ENCODE measurements at places on chromosomes 2 and 18.
A peak's percentile ranks its signal among the peaks of the same experiment; 100 is the strongest.

DNA sequence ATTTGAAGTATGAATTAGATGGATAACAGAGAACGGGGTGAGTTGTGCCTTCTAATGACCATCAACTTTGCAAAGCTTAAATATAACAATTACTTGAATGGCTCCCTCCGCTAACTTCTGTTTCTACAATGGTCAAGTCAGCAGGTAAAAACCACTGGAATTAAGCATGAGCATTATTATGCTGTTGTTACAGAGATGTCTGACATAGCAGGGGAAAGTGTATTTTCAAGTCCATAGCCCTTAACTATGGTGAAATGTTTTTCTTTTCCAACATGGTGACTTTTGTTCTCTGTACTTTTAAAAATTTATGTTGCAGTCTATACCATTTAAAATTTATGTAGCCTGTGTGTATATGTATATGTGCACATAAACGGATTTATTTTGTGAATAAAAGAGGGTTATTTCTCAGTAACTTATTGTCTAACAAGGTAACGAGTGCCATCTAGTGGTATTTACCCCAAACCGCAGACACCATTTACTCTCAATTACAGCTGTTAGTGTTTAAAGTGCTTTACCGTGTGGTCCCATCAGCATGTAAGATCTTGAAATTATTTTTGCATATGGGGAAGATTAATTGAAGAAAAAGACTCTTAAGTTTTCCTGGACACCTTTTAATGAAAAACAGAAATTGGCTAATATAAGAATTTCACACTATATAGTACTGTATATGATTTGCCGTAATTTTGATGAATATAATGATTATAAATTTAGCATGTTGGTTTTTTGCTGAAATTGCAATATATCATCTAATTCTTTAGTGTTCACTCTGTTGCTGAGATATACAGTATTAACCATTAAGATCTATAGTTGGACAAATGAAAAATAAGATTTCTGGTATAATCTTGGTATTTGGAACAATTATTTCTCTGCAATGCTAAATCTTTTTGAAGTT is 78.2 kb downstream of the UBE2E3 start:
- DNase-seq = peak; percentile 49

DNA sequence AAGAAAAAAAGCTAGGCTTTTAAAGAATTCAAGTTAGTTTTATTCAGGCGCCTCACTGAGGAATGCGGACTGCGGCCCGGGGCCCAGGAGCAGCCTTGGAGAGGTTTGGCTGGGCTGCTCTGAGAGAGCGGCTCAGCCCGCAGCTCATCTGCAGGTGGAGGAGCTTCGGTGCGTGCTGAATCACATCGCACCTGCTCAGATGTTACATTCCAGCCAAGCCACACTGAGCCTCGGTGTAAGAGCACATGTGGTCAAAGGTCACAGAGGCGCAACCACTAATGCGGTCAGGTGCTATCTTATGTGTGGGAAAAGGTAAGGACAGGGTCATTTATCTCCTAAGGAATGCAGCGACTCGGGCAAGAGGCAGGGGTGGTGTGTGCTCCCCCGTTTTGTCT is 17.1 kb upstream of the CNDP1 start:
- DNase-seq = no peak

DNA sequence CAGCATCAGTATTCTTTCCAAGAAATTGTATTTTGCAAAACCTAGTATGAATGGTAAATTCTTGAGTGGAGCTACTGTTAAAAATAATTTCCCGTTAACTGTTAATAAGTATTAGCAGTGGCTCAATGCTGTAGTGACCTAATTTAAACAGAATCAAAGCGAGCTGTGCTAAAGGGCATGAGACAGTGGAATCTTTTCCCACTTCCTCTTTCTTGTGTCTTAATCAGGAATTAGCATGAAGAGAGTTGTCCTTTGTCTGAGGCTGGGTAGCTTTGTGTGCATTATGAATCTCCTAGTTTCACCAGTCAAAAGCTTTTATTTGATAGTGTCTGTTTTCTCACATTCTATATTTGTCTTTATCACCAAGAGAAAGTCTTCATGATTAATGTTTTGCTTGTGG is 298.8 kb upstream of the GCFC2 start:
- no peak for DNase-seq

DNA sequence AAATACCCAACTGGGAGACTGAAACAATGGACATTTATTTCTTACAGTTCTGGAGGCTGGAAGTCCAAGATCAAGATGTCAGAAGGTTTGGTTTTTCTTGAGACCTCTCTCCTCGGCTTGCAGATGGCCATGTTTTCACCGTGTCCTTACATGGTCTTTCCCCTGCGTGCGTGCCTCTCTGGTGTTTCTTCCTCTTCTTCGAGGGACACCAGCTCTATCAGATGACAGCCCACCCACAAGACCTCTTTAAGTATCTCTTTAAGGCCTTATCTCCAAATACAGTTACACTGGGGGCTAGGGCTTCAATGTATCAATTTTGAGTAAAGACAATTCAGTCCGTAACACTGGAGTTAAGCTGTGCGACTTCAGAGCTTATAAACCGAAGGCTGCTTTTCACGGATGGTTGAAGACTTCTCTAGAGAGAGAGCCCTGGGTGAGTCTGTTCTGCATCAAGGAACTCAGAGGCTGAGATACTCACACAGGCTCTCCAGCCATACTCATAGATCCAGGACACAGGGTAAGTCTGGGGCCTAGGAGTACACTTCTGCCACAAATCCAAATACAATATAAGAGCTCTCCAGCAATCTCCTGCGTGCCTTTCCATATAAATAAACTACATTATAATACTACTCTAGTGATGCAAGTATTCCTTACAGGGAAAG is 339.9 kb upstream of the PKDCC start:
- no peak for DNase-seq

DNA sequence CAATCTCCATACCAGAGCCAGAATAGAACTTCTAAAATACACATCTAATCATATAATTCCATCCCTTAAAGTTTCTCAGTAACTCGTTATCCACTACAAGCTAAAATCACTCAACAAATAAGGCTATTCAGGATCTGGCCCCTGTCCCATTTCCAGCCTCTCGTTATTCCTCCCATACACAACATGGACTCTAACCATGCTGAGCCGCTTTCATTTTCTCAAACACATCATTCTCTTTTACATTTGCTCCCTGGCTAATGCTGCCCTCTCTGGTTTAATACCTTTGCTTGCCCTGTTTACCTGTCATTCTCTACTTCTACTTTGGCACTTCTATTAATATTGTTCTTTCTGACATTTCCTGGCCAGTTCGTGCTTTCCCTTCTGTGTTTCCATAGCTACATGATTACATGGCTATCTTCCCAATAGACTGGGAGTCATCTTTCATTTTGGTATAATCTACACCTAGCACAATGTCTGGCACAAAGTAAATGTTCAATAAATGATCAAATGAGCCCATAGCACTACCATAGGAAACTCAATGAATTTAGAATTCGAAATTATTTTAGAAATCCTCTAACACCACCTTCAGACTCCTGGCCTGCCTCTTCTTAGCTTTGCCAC is 163.6 kb upstream of the VRK2 start:
- no peak for DNase-seq

DNA sequence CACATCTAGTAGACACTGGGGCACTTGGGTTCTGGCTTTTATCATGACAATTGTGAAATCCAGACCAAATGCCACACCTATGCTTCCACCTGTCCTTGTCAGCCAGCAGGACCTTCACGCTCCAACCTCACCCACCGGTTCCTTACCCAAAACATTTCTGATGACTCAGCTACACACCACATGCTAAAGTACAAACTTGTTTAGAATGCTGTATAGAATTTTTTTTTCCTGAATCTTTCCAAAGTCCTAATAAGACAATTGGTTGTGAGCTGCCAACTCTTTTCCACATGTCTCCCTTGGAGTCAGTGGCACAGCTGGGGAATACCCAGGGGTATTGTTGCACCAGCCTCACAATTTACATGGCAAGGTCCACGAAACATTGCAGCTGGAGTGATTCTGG is 75.5 kb upstream of the LPIN2 start:
- no peak for DNase-seq

GRCh38 chr2:161096336-161096735 is 63.9 kb upstream of the TANK start:
- no peak for DNase-seq

GRCh38 chr2:161123531-161124030 is 36.6 kb upstream of the TANK start:
- DNase-seq = no peak

GRCh38 chr2:101725515-101726192 is 28.1 kb downstream of the MAP4K4 start:
- no peak for DNase-seq

DNA sequence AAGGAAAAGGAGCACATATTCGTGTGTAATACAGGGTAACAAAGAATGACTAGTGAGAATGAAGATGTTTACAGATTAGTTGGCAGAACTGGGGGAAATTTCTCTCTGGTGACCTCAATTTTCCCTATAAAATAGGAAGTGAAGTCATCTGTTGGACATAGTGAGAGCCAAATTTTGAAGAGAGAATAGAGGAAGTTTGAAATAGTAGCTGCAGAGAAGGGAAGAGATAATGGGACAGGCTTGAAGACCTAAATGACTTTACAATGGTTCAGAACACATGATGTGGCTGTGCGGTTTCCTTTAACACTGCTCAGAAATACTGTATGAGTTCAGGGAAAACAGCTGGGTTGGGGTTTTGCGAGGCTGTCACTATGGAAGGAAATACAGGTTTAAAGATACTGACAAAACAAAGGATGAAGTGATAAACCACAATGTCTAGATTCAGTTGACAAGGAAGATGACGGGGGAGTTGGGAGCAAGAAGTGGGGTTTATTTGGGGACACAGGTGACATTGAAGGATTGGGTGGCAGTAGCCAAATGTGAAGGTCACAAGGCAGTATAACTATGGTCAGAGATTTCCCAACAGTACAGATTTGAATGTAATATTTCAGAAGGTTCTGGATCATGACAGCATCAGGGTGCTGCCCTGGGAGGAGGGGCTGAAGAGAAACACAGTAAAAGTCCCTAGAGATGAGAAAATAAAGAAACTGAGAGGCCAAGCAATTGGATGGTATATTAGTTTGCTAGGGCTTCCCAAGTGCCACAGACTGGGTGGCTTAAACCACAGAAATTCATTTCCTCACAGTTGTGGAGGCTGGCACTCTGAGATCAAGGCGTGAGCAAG is 82.6 kb upstream of the TANK start:
- peak; percentile 60 for DNase-seq

DNA sequence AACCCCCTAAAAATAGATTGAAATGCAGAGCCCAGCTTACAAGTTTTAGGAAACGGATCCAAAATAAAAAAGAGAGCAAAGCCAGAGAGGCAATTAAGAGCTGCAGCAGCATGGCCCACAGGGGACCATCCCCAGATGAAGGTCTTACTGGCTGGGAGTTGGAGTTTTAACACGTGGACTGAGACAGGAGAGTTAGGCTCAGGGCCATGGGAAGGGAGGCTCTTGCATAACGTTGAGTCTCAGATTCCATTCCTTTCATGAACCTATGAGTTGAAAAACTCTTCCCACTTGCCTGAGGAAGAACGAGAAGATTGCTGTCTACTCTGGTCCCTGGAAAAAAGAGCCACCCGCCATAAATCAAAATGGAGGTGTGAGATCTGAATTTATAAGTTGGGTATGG is 101.8 kb upstream of the NDUFV2 start:
- no peak for DNase-seq

- no peak for DNase-seq
Observed at GRCh38 chr18:59040770-59041148, 98.9 kb upstream of the SEC11C start.

- no peak for DNase-seq
Observed at GRCh38 chr2:241187101-241187917, 1.2 kb upstream of the ANO7 start.

GRCh38 chr18:47970664-47971531 is 40.4 kb upstream of the SMAD2 start:
- no peak for DNase-seq

GRCh38 chr2:238021327-238021726 is 39.5 kb upstream of the SCLY start:
- DNase-seq = no peak

DNA sequence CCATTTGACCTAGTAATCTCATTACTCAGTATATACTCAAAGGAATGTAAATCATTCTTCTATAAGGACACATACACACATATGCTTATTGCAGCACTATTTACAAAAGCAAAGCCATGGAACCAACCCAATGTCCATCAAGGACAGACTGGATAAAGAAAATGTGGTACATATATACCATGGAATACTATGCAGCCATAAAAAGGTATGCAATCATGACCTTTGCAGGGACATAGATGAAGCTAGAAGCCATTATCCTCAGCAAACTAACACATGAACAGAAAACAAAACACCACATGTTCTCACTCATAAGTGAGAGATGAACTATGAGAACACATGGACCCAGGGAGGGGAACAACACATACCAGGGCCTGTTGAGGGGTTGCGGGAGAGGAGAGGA is 214.5 kb downstream of the NBAS start:
- no peak for DNase-seq

DNA sequence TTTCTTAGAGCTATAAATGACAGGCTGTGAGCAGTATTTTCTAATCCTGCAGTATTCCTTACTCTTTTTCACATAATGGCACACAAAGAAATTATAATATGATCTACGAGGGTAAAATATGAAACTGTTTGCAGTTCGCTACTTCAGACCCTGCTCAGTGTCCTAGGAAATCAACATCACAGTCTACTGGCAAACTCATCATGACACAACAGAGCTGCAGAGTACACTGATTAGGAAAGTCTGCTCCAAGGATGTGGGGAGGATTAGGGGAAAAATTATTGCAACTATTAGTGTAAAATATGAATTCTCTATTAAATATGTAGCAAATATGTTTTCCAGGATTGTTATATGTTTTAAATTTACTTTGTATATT is 149.2 kb upstream of the REG3G start:
- no peak for DNase-seq

- DNase-seq = no peak
Observed at GRCh38 chr18:2468051-2468450, 103.3 kb downstream of the METTL4 start.

- no peak for DNase-seq
Observed at GRCh38 chr2:96623116-96623515, 15.0 kb downstream of the KANSL3 start.

- DNase-seq = no peak
Observed at GRCh38 chr2:237159006-237159911, 73.6 kb downstream of the COPS8 start.

DNA sequence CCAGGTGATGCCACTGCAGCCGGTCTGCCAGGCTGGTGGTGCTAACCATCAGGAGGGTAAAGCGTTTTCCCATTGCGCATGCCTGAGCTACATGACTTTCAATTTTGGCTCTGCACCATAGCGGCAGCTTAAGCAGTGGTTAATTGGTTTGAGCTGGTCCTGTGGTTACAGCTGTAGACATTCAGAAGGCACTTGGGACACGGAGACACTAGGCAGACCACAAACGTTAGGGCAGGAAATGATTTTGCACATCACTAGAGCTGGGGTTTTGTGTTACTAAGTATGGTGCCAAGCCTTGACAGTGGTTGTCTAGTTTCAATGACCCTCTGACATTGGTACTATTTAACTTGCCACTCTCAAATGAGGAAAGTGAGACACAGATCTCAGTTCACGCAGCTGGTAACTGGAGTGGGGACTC is 28.9 kb upstream of the CNOT11 start:
- DNase-seq = peak; percentile 17
